ENCODE measurements at places on chromosomes 7 and 10.

GRCh38 chr7:98762620-98763019 is 107.2 kb downstream of the TMEM130 start:
- peaks cover 52% of the 10 kb centered on the region for H3K27me3 ChIP-seq
- H3K36me3 ChIP-seq = no peaks in the 10 kb centered on the region
- no peak overlapping the region for H3K4me3 ChIP-seq
- no peak for DNase-seq
- no peaks in the 10 kb centered on the region for H3K4me1 ChIP-seq
- no peak overlapping the region for H3K27ac ChIP-seq

DNA sequence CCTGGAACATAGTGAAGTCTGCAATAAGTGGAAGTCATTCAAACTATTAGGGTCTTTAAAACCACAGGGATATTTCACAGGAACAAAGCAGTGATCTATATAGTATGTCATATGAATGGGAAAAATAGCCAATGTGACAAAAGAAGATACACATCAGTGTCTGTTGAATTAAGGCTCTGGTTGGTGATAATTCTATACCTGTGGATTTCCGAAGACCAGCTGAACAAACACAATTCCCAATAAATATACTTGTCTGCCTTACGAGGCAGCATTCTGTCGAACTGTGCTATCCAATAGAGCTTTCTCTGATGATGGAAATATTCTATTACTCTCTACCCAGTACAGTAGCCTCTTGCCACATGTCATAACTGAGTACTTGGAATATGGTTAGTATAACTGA is 55.9 kb upstream of the CAV2 start:
- H3K27me3 ChIP-seq = peaks cover 32% of the 10 kb centered on the region
- no peaks in the 10 kb centered on the region for H3K4me1 ChIP-seq
- H3K36me3 ChIP-seq = no peaks in the 10 kb centered on the region
- H3K27ac ChIP-seq = no peak overlapping the region
- H3K4me3 ChIP-seq = no peak overlapping the region
- no peak for DNase-seq

DNA sequence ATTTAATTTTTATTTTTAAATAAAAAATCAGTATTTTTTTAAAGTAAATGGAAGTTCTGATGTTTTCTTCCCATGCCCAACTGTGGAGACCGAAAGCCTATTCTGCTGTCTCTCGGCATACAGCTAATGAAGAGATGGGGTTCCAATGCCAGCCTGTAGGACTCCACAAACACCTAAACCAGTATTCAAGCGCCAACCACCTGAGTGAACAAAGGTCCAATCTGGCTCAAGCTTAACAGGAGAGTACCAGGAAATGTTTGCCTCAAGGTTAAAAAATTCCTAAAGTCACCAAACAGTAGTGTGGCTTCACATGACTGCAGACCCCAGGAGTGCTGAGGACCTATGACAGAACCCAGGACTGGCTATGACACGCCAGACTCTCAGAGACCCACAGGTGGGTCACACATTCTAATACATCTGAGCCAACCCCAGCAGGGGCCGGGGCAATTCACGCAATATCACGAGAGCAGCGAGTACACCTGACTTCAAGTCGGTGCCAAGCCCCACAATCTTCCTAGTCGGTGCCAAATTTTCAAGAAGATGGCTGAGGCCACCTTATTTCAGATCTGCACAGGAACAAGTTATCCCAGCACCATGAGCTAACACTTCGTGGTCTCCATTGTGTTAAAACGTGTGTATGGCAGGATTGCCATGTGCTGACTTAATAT is 31.6 kb downstream of the KIAA1549 start:
- H3K4me1 ChIP-seq = no peaks in the 10 kb centered on the region
- H3K27me3 ChIP-seq = peaks cover 45% of the 10 kb centered on the region
- DNase-seq = no peak
- peaks cover 1% of the 10 kb centered on the region for H3K36me3 ChIP-seq
- no peak overlapping the region for H3K4me3 ChIP-seq

- no peak for DNase-seq
- no peaks in the 10 kb centered on the region for H3K27me3 ChIP-seq
- no peak overlapping the region for H3K4me3 ChIP-seq
- no peaks in the 10 kb centered on the region for H3K36me3 ChIP-seq
- H3K27ac ChIP-seq = no peak overlapping the region
- H3K4me1 ChIP-seq = no peaks in the 10 kb centered on the region
Observed at GRCh38 chr7:79529214-79529880, 75.9 kb upstream of the MAGI2 start.

- peaks cover 6% of the 10 kb centered on the region for H3K27me3 ChIP-seq
- H3K36me3 ChIP-seq = no peaks in the 10 kb centered on the region
- no peak overlapping the region for H3K4me3 ChIP-seq
- H3K4me1 ChIP-seq = no peaks in the 10 kb centered on the region
Observed at GRCh38 chr7:141838581-141838980, 2.7 kb downstream of the PRSS37 start.

DNA sequence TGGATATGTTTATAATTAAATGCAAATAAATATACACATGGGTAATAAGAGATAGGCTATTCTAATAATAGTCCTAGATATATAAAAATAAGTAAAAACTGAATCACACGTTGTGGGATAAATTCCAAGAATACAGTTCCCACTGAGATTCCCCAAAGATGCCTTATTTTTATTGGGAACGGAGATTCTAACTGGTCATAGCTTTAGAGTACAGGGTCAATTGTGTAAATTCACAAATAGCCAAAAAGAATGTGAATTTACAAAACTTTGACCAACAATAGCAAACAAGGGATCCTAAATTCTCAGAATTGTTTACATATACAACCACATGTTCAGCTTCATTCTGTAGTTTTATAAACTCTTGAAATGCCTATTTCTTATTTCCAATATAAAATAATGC is 65.0 kb downstream of the VSTM4 start:
- no peak overlapping the region for H3K27ac ChIP-seq
- peaks cover 33% of the 10 kb centered on the region for H3K27me3 ChIP-seq
- no peak for DNase-seq
- no peak overlapping the region for H3K4me3 ChIP-seq
